Activated CD4-positive, CD25-positive, alpha-beta regulatory T cell (primary cell): ENCODE measurements at places on chromosomes 5 and 9.
A peak's percentile ranks its signal among the peaks of the same experiment; 100 is the strongest.

GRCh38 chr9:92948632-92949031, 1.3 kb downstream of the FGD3 start:
- DNase-seq = no peak

DNA sequence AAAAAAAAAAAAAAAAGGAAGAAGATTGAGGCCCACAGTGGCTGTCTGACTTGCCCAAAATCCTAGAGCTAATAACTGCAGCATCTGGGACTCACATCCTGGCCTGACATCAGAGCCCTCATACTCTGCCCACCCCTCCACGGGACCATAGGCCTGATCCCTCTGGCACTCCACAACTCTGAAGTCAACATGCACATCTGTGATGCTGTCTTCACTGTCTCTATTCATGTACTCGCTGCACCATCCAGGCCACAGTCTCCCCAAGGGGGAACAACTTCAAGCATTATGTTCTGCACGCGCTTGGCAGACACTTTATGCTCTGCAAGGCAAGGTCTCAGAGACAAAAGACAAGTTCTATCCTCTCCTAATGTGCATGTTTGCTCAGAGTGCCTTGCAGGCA, 158.2 kb downstream of the SPOCK1 start:
- no peak for DNase-seq

DNA sequence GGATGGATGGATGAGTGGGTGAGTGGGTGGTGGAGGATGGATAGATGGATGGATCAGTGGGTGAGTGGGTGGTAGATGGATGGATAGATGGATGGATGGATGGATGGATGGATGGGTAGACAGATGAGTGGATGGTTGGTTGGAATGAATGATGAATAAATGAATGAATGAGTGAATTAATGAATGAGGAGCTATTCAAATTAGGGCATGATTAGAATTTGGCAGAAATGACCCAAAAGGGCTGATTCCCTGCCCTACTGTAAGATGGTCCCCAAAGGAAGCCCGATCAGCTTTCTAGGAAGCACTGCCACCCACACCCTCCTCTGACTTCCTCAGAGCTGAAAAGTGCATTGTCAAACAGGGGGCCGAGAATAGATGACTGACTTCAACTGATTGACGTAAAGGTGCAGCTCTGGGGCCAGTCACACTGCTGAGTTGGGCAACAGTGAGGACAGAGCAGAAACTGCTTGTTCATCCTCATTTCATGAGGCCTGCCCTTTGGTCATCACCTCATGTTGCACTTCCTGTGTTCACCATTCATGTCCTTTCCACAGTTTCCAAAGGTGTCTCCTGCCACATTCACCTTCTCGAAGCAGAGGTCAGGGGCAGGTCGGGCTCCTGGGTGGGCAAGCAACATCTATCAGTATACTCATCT, 34.3 kb downstream of the NIPAL4 start:
- DNase-seq = no peak

DNA sequence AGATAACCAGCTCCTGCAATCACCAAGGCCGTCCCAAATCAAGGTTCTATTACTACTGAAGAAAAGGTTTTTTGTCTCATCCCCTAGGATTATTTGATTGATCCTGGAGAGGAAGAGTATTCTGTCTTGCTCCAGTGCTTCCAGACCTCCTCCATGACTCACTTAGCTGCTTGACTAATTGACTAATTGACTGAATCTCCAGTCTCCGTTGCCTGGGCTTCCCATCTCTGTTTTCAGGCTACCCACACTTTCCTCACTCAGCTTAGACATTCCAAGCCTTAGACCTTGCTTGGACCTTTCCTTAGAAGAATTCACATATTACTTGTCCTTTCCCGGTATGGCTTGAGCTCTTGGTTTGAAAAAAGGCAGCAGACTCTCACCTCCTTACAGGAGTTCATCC, 60.6 kb downstream of the FRMD3 start:
- DNase-seq = no peak

DNA sequence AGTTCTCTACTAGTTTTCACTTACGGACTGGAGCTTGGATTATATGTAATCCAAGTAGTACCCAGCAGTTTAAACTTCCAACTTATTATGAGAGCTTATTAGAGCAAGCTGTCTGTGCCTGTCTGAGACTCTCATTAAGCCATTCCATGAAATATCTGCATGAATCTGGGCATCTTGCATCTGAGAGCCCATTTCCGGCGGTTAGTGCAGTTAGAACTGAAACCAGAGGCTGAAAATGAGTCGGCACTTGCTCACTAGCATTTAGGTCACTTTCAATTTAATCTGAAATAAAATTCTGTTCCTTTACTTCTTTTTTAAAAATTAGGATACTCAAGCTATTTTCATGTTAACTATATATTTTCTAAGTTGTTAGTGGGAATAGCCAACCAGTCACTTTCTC, 102.2 kb downstream of the MEGF10 start:
- DNase-seq = no peak

- DNase-seq = no peak
Measured at GRCh38 chr5:1885404-1885755, 2.7 kb upstream of the IRX4 start.

GRCh38 chr5:163893281-163893680, 387.9 kb downstream of the MAT2B start:
- DNase-seq = no peak

- DNase-seq = no peak
Measured at GRCh38 chr5:119357270-119357669, 1.5 kb downstream of the TNFAIP8 start.

DNA sequence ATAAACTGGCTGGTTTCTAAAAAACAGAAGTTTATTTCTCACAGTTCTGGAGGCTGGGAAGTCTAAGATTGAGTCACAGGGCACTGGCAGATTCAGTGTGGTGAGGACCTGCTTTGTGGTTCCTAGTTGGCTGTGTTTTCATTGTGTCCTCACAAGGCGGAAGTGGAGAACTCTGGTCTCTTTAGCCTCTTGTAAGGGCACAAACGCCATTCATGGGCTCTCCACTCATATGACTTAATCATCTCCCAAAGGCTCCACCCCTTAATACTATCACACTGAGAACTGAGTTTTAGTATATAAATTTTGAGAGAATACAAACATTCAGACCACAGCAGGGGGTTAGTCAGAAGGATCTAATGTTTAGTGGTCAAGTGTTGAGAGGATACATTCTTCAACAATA, 208.2 kb downstream of the SEC61B start:
- DNase-seq = no peak

GRCh38 chr5:113512341-113512740, 1.2 kb upstream of the YTHDC2 start:
- no peak for DNase-seq

DNA sequence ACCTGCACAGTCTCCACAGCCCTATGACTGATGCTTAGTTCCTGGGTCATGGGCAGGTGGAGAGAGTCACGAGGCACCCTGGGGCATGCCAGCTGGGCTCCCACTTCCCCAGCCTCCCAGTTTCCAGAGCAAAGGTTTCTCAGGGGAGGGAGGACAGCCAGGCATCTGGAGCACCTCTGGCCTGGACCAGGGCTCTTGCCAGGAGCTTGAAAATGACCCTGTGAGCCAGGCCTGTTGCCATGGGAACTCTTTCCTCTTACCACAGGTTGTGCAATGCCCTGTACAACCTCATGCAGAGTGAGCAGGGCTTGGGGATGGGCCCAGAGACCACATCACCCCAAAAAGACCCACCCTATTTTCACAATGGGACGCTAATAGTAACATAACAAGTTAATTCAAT, 113.1 kb downstream of the PSD2 start:
- DNase-seq = no peak

GRCh38 chr5:97528941-97529340, 345.9 kb upstream of the RIOK2 start:
- no peak for DNase-seq

DNA sequence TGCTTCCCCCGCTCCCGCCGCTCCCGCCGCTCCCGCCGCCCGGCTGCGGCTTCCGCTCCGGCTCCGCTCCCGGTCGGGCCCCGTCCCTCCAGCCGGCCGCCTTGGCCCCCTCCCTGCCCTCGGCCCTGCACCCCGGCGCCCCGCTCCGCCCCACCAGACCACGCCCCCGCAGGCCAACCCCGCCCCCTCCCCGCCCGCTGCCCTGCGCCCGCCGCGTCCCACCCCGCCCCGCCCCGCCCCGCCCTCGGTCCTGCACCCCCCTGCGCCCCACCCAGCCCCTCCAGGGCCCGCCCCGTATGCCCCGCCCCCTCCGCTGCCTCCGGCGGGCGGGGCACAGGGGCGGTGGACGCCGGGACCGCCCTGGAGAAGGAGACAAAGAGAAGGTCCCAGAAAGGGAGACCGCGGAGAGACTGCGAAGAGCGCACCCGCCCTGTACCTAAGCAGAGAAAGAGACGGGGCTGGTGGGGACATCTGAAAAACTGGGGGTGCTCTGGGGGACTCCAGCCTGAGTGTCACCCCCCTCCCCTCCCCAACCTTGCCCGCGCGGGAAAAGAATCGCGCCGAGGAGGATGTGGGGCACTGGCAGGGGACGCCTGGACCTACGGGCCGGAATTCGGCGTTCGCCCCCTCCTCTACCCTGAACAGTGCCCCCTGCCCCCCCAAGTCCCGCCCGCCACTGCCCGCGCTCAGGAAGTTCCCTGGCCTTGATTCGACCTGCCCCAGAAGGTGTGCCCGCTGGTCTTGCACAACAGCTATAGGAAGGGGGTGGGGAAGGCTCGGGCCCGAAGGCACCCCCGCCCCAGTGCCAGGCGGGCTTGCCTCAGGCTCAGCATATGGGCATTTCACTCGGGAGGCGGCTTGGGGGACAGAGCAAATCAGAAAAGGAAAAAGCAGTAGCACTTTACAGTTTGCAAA, 42.8 kb upstream of the STXBP1 start:
- peak; percentile 80 for DNase-seq

- no peak for DNase-seq
Measured at GRCh38 chr9:7273575-7273974, 515.8 kb downstream of the KDM4C start.

DNA sequence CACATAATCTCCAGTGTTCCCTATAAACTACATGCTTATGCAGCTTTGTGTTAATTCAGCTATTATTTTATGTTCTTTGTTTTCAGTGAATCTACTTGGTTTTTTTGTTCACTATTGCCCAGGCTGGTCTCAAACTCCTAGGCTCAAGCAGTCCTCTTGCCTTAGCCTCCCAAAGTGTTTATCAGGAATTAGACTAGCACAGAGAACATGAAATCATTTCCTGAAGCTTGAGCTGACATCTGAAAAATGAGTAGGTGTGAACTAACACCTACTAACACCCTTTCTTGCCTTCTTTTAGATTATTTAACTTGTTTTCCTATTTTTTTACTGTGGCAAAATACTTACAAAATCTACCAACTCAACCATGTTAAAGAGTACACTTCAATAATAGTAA, 25.0 kb downstream of the CENPP start:
- no peak for DNase-seq

DNA sequence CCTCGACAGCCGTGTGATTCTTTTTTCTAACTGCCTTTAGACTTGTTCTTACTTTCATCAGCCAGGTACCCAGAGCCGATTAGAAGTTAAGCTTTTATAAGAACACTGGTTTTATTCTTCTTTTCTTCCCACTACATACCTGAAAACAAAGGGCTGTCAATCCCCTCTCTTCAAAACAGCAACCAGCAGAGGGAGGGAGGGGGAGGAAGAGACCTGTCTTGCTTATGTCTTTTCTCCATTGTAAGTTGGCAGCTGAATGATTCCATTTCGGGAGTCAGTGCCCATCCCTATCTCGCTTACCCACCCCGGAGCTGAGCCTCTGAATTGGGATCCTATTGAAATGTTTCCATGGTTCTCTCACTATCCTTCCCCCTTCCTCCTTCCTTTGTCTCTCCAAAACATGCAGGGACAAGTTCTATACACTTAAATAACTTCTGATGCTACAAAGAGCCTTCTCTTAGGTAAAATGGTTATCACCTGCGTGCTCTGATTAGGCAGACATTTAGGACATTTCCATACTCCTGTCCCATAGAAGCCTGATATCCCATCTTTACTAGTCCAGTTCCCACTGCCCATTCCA, 83.9 kb upstream of the WWC1 start:
- DNase-seq = no peak

GRCh38 chr5:175384724-175385552, 59.0 kb downstream of the DRD1 start:
- no peak for DNase-seq

- DNase-seq = no peak
Measured at GRCh38 chr9:38060681-38061080, 8.3 kb downstream of the SHB start.

- no peak for DNase-seq
Measured at GRCh38 chr9:86716326-86716922, 230.9 kb downstream of the GAS1 start.

DNA sequence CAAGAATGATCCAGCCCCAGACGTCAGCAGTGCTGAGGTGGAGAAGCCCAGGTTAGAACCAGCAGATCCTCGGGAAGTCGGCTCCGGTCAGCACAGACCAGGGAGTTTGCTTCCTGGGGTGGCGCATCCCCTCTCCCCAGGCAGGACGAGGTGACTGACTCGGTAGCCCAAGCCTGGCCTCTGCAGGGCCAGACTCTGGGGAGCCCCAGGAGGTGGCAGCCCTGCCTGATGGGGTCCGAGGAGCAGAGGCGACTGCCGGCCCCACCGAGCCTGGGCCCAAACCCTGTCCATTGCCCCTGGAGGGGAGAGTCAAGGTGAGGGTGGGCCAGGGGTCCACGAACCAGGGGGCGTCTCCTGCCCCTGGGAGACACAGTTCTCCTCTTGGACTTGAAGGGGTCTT, 52.9 kb upstream of the SARDH start:
- no peak for DNase-seq

DNA sequence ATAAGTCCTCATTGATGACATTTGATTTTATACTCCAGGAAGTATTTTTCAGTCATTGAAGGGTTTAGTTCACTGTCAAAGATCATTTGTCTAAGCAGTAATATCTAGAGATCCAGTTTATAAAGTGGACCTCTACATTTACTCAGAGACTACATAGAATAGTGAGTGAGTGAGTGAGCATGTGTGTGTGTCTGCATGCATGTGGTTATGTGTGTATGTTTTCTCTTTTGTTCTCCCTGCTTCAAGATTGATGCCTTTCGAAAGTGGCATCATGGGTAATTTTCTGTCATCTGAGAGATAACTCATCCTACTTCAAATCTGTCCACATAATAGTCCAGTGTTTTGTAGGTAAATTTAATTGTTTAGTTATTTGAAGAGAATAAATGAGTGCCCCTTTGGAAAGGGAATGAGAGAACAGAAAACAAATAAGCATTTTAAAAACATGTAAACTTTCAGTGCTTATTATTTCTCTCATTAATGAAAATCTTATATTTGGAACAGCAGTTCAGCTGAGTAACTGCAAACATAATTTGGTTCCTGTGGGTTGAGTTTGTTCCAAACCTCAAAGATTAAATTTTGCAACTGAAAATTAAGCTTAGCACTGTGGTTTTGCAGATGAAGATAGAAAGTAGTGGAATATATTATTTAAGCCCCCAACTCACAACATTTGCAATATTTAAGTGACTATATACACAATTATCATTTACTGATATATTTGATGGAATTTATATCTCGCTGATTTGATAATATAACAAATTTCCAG, 1295.1 kb upstream of the C9orf72 start:
- no peak for DNase-seq

DNA sequence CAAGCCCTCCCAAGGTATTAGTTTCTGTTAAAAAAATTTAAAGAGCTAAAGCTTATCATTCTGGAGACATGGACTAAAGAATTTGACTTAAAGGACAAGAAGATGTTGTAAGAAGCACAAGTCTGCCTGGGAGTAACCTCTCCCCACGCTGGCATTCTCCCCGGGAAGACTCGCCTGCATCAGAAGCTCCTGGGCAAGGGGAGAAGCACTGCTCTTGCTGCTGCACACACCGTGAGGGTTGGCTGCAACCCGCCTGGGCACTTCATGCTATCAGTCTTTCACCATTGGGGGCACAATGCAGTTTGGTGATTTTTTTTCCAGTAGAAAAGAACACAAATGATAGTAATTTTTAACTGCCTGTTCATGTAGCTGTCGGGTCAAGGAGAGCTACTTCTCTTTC, 192.5 kb upstream of the PANK3 start:
- DNase-seq = no peak

- no peak for DNase-seq
Measured at GRCh38 chr9:22919423-22919822, 472.8 kb downstream of the DMRTA1 start.
